ENCODE measurements at places on chromosomes 2 and 18.
A peak's percentile ranks its signal among the peaks of the same experiment; 100 is the strongest.

DNA sequence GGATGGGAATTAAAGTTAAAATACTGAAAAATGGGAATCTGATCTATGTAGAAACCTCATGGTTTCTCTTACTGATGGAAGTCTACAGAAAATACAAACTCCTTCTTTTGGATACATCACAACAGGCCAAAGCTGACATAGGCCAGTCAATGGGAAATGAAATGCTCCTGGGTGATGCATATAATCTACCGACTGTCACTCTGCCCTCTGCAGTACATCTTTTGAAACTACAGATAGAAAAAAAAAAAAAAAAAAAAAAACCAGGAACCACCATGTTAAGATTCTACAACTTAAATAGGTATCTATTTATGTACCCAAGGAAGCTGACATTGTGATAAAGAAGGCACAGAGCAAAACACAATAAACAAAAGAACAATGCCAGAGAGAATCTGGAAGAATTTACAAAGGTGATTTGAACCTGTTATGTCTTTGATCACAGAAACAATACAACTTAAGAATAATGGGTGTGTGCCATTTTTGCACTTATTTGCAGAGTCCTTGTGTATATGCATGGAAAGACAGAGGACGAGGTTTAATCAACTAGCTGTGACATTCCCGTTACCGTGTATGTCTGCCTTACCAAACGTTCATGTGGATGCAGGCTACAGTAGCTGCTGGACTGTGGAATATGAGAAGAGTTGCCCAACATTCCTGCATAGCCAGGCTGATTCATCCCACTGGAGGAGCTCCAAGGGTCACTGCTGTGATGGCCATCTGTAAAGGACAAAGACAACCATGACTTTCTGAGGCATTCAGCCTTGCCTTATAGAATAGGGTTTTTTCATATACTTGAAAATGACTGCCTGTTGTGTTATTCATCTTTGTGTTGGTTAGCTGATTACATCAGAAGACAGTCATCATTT lies 312.7 kb downstream of the TCF4 start:
- DNase-seq, result no peak

DNA sequence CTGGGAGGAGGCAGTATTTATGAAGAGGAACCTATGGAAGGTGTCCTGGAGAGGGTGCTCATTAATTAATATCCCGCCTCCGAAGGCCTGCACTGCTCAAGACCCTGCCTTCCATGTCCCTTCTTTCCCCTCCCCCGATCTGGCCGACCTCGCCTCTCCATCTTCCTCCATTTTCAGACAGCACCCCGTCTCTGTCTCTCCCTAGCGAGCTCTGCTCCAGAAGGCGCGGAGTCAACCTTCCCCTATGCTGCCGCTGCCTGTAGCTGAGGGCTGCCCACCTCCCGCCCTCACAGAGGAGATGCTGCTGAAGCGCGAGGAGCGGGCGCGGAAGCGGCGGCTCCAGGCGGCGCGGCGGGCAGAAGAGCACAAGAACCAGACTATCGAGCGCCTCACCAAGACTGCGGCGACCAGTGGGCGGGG lies 1.1 kb upstream of the WBP1 start:
- peak; percentile 50 for DNase-seq

GRCh38 chr2:120656273-120656950 lies 79.3 kb upstream of the GLI2 start:
- DNase-seq, result peak; percentile 18

DNA sequence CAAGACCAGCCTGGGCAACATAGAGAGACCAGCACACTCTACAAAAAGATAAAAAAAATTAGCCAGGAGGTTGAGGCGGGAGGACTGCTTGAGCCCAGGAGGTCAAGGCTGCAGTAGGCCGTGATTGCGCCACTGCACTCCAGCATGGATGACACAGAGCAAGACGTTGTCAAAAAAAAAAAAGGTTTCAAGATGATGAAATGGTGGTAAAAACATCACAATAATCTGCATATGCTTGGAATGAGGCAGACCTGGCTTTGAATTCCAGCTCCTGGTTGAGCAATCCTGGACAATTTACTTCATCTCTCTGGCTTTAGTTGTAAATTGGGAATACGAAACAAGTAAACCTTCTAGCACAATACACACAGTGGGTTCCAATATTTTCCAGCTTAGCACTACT lies 24.1 kb downstream of the USP40 start:
- DNase-seq, result no peak

DNA sequence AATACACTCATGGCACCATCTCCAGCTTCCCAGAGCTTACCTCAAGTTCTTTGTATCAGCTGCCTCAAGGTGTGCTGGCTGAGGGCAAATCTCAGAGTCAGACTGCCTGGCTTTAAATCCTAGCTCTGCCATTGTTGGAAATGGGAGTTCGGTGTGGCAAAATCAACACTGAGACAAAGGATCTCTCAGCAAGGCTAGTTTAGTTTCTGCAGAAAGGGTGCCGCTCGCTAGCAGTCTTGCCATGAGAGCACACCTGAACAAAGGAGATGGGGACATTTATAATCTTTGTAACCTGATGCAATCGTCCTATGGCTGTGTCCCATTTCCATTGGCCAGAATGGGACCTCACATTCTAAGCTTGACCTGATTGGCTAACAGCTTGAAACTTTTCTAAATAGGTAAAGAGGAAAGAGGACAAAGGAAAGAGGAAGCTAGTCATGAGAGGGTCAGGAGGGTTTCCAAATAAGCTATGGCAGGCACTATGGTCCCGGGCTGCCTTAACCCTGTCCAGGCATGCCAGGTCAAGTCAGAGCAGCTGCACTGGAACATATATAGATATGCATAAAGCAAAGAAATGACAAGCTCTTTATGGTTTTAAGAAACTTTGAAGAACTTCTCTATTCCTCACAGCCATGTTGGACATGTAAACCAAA lies 4.3 kb upstream of the UBE2F start:
- no peak for DNase-seq

DNA sequence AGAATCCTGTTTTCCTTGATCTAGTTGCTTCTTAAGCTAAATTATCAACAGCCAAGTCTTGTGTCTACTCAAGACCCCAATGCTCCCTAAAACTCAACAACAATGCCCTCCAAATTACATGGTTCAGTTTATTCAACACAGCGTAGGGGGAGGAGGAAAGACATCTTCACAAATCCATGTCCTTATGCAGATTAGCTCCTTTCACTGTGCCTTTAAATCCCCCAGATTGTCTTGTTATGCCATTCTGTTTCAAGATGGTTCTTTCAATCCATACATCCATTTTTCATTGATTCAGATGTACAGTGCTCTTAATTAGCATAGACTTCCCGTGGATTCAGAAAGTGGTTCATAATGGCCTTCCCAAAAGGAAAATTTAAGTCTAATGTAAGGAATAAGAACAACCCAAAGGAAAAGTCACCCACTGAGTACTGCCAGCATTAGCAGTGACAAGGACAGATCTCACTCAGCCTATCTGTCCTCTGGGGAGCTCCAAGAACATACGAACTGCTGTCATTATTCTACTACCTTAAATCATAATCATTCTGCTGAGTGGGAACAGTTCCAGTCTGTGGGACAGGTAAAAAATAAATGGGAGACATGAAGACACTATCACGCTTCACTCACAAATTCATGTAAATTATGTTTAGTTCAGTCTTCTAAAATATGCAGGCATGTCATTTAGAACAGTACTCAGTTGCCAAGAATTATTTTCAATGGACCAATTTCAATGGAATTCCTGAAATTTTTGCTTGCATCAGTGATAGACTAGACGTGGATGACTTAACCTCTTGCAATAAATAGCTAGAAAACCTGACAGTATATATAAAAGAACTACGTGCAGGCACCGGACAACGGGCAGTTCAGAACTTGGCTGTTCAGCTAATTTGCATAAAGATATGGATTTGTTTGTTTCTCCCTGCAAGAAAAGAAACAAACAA lies 58.9 kb upstream of the RNU4ATAC start:
- DNase-seq, result no peak

- no peak for DNase-seq
Observed at GRCh38 chr18:3209859-3210569, 9.8 kb downstream of the MYOM1 start.

- no peak for DNase-seq
Observed at GRCh38 chr18:62280786-62281185, 44.3 kb upstream of the TNFRSF11A start.

GRCh38 chr2:101741775-101742520 lies 44.4 kb downstream of the MAP4K4 start:
- DNase-seq, result no peak

GRCh38 chr2:238106339-238106697 lies 6.2 kb downstream of the ESPNL start:
- no peak for DNase-seq

- no peak for DNase-seq
Observed at GRCh38 chr2:25250331-25251070, 82.1 kb upstream of the POMC start.

- no peak for DNase-seq
Observed at GRCh38 chr2:3968736-3969135, 265.4 kb downstream of the DCDC2C start.

DNA sequence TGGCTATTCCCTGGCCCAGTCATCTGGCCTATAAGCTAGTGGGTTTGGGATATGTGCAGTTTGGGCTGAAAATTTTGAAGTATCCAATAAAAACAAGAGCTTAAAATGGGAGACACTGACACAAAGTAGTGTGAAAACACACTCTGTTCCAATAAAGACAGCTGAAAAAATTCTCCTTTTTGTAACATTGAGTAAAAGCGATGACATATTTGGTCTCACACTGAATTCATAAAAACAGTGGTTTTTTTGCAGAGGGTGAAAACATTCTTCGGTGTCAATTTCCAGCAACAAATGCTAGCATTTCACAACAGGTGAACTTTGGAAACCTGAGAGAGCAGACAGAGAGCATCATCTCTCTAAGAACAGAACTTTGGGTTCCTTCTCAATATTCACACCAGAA lies 142.2 kb downstream of the OSR1 start:
- no peak for DNase-seq

DNA sequence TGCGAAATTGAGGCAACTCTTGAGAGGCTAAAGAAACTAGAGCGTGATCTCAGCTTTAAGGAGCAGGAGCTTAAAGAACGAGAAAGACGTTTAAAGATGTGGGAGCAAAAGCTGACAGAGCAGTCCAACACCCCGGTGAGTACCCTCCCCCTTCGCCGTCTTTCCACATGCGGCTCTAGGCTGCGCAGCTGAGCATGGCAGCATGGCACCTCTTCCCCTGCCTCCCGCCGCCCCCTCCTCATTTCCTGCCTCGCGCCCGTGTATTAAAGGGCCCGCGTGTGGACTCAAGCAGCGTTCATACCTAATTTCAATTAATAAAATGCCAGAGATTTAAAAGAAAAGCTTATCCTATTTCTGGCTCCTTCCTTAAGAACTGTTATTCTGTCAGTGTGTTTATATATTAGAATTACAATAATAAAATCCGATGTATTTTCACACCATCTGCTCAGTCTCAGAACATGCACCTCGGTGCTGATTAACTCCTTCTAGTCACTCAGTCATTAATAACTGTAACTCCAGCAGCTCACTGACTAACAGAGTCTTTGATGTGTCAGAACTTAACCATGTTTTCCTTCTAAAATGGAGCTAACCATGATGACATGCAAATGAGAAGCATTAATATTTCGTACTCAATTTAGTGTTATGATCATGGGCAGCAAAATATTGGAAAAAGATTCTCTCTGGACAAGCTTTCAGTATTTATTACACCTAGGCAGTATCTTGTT lies 137.4 kb upstream of the CDCA7 start:
- DNase-seq, result no peak
